ENCODE measurements at places on chromosomes 6 and 20. TPM values are rescaled to one million over a fixed set of nuclear protein-coding genes. Genes with fewer than 3 reads are reported as not detected.

The PAK5 gene
- 0.08 TPM for total RNA-seq

The PBX2 gene
- 26.7 TPM for total RNA-seq

The NKX2-2 gene
- not detected for total RNA-seq

The GPX5 gene
- not detected for total RNA-seq

The DNPH1 gene
- 80.4 TPM for total RNA-seq

The PRPH2 gene
- total RNA-seq, result not detected

The ATP6V1G2 gene
- not detected for total RNA-seq

The ADGRB3 gene
- total RNA-seq, result 0.38 TPM

The GRM1 gene
- total RNA-seq, result not detected

DNA sequence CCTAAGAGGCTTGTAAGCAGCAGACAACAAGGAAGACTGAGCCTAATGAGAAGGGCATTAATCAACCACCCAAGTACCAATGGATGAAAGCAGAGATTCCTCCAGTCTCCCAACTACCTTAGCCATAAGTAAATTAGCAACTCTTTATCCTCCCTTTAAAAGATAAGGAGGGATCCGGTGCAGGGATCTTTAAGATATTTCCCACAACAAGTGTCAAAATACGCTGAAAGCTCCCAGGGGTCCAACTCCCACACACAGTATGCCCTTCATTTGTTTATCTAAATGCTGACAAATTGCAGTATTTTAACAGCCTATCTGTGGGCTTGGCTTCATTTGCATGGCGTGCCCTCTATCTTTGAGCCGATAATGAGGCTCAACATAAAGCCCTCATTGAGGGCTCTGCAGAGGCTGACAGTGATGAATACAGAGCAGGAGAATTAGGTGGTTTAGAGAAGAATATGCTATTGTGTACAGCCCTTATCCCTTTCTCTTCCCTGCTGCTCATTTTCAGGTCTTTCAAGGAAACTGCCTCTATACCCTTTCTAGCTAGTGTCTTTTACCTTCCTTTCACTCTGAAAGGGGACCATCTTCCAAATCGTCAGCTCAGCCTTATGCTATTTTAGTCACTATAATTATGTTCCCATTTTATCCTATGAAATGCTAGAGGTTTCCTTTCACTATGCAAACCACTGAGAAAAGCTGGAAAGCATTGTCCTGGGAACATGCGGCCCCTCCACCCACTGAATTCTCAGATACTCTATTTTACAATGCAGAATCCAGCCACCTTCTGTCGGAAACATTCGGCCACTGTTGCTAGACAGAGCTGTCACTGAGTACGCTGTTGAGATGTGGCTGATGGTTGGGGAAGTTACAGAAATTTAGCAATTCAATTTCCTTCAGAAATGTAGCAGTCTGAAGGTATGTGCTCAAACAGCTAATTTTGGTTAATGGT lies 575.2 kb upstream of the JAG1 start:
- no peak for DNase-seq

GRCh38 chr20:10178091-10178490 lies 40.5 kb upstream of the SNAP25 start:
- no peak for DNase-seq

DNA sequence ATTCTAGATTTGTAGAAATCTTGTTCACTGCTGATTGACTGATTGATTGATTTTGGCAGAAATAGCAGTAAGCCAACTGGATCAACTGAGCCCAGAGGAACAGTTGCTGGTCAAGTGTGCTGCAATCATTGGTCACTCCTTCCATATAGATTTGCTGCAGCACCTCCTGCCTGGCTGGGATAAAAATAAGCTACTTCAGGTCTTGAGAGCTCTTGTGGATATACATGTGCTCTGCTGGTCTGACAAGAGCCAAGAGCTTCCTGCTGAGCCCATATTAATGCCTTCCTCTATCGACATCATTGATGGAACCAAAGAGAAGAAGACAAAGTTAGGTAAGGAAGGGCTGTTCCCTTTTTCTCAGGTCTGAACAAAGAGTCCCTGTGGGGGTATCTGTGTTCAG lies 31.2 kb downstream of the TREML1 start:
- no peak for DNase-seq

GRCh38 chr6:89412071-89413005 lies at the start of gene RRAGD:
Gene RRAGD, minus strand, starts transcription at chr6:89412273. Its CDS starts 280 bp downstream, at chr6:89411993.
- DNase-seq, result peak; percentile 80

DNA sequence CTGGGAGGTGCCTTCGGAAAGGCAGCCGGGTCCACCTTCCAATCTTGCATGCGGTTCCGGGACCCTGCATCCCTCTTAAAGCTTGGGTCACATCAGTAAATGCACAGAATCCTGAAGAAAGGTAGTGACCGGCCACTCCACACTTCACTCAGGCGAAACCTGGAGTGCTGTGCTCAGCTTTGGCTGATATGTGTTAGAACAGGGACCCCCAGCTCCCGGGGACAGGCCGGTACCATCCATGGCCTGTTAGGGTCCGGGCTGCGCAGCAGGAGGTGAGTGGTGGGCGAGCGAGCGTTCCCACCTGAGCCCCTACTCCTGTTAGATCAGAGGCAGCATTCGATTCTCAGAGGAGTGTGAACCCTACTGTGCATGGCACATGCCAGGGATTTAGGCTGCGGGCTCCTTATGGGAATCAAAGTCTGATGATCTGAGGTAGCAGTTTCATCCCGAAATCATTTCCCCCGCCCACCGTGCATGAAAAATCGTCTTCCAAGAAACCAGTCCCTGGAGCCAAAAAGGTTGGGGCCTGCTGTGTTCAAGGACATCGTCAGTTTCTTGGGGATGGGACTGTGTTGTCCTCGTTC lies 143.0 kb downstream of the ERMARD start:
- DNase-seq, result no peak

GRCh38 chr6:26571592-26572296 lies 25.0 kb upstream of the ABT1 start:
- DNase-seq, result peak; percentile 74

- peak; percentile 35 for DNase-seq
Observed at GRCh38 chr20:46057856-46058598, 29.0 kb downstream of the SLC12A5 start.

- peak; percentile 40 for DNase-seq
Observed at GRCh38 chr20:58718121-58718563, 25.5 kb downstream of the NPEPL1 start.

DNA sequence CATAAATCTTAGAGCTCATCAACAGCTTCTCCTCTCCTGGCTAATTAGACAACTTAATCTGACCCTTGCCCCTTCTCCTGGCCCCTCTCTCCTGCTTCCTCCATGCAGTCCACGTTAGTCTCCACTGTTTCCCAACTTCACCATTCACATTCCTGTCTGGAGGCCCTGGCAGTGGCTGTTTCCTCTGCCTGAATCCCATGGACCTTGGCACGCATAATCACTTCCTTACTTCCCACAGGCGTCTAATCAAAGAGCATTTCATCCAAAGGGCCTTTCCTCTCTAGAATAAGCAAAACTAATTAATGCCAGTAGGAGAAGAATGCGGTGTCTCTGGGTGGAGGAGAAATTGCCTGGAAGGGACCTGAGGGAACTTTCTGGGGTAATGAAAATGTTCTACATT lies 16.4 kb upstream of the XRN2 start:
- no peak for DNase-seq

DNA sequence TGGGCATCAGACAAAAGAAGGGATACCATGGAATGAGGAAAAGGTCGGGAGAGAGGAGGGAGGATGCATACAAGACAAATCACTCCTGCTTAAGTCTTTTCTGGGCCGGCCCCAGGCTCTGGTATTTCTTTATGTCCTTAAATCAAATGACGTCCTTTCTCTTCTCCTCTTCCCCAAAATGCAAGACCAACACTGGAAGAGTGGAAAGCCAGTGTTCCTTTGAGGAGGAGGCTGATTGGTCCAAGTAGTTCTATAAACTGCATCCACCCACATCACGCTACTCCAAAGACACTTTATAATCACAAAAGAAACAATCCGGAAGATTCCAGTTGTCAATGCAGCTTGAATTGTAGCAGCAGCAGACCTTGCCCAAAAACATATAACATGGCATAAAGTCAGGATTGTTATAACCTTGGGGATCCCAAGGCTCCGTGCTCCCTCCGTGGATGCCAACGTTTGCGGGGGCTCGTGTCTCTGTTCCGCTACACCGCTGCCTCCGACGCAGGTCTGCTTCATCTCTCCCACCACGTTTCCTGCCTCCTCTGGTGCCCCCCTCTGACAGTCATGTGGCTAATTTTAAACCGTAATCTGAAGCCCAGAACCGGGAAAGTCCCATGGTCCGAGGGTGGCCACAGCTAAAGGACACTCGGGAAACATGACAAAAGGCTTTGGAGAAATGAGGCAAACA lies 47.1 kb downstream of the MCUR1 start:
- DNase-seq, result no peak

- DNase-seq, result no peak
Observed at GRCh38 chr6:99305021-99305554, 44.4 kb downstream of the FAXC start.

- DNase-seq, result no peak
Observed at GRCh38 chr20:35284992-35285805, 627 bp upstream of the EIF6 start.

DNA sequence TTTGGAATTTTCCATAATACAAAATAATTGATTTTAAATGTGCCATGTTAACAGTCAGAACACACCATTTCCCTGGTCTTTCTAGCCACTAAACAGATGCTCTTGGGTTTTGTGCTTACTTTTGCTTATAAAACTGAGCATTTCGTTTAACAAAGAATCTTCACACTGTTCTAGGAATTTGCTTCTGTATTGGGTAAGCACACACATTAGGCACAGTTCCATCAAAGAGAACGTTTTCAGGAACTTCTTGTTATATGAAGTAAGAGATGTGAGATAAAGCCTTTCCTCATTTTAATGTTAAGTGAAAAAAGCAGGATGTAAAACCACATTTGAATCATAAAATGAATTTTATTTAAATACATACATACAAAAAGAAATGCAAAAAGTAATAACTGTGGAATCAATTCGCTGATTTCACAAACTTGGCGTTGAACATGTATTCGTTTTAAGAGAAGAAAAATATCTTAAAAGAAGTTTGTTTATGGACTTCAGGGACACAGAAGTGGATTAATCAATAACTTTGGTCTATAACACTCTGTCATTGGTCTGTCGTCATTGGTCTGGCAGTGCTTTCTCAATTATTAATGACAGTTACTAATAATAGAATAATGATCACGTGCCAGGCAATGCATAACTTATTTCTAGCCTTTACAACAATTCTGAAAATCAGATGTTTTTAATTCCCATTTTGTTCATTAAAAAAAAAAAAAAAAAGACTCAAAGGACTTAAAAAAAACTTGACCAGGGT lies 199.9 kb upstream of the PRDM1 start:
- no peak for DNase-seq

DNA sequence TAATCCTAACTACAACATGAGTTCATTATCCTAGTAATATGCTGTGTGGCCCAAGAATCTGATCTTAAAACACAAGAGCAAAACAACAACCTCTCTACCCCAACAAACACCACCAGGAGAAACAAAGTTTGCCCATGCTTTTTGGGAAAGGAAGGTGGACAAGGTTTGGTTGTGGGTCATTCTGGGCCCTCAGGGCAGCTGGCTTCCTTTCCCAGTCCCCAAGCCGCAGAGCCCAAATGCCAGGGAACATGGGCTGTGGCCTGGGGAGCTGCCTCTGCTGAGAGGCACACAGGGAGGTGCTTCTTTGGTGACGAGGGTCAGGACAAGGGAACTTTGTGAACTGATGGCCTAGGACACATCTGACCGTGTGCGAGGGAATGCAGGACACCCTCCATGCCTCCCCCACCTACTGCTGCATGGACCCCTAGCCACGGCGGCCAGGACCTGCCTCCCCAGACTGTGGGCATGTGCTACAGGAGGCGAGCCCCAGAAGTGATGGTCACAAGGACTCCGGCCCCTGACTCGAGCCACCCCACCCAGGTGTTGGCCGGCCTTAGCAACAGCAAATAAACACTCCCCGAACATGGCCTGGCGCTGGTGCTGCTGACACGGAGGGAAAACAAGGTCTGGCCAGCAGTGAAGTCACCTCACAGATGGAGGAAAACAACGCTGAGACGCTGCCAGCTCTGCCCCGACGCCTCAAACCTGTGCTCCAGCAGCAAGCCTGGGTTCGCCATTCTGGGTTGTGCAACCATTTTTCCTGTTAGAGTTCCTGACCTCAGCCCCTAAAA lies 55.6 kb downstream of the RRBP1 start:
- DNase-seq, result no peak

GRCh38 chr6:32759669-32760068 lies 3.7 kb downstream of the HLA-DQB2 start:
- DNase-seq, result no peak

DNA sequence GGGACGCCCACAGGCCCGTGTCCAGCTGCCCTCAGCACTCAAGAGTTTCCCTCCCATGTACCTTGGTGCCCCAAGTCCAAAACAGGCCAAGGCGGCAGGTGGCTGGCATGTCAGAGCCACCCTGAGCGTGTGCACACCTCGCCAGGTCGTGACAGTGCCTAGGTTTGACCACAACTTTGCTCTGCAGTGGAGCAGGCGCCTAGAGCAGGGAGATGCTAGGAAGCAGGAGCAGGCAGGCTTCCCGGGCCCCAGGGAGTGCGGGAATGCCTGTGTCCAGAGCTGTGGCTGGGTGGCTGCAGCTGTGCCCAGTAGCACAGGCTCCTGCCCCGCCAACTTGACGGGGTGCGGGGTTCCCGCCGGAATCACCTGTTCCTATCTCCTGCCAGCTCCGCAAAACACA lies 380.8 kb upstream of the IMPG1 start:
- no peak for DNase-seq

GRCh38 chr6:10393544-10394225 lies 21.2 kb downstream of the TFAP2A start:
- DNase-seq, result no peak

Data from left lobe of liver (tissue), 2 donors.